EH (cell line): ENCODE measurements at places on chromosomes 3 and 15.

GRCh38 chr15:78178064-78178463, 28.9 kb downstream of the IDH3A start:
- no peak for DNase-seq

DNA sequence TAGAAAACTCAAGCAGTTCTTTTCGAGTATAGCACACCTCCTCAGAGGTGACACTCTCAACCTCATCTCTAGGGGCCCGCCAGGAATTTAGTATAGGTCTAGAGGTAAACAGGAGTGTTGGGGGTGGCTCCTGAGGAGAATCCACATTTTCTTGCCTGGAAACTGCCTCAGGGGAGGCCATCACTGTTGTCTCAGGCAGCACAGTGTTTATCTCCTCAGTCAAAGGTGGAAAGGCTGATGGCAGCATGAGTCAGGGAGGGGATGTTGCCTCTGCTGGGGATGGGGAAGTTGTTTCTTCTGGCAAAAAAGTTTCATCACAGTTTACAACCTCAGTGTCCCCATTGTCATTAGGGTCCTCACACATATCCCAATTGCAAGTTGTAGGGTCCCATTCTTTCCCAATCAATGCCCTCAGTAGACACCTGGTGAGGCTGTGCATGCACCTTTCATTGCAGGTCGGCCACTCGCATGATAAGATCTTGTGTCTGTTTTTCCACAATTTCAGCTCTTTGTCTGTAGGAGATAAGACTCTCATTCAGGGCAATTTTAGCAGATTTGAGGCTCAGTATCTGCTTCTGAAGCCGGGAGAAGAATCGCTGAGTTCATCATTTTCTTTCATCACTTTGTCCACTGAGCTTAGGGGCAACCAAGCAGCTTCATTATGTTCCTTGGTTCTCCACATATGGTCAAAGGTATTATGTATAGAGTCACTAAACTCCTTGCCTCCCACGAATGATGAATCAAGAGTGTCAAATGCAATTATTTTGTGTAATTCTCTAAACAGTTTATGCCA, 25.8 kb downstream of the NAALADL2 start:
- DNase-seq = no peak

DNA sequence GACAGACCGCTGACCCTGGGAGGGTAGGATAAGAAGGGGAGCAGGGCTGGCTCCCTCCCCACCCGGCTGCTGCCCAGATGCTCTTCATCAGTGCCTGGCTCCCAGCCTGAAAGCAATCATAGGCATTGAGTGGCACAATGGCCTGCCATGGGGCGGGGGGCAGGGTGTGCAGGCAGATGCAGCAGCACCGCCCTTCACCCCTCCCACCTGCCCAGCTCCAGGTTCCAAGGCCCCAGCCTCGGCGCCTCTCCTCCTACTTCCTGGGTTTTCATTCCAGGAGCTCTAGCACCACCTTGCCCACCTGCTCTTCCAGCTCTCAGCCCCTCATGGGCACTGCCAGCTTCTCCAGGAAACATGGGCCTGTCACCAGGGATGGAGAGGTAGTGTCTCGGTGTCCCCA, 101.7 kb downstream of the MEGF11 start:
- DNase-seq = no peak

- DNase-seq = no peak
Observed at GRCh38 chr15:68697711-68698690, 119.2 kb downstream of the CORO2B start.

GRCh38 chr3:101017017-101017416, 23.8 kb upstream of the ABI3BP start:
- peak; percentile 55 for DNase-seq

GRCh38 chr3:124878561-124879336, 8.4 kb downstream of the ITGB5 start:
- DNase-seq = peak; percentile 98

- DNase-seq = peak; percentile 79
Observed at GRCh38 chr3:107412376-107412775, 35.1 kb downstream of the CCDC54 start.

DNA sequence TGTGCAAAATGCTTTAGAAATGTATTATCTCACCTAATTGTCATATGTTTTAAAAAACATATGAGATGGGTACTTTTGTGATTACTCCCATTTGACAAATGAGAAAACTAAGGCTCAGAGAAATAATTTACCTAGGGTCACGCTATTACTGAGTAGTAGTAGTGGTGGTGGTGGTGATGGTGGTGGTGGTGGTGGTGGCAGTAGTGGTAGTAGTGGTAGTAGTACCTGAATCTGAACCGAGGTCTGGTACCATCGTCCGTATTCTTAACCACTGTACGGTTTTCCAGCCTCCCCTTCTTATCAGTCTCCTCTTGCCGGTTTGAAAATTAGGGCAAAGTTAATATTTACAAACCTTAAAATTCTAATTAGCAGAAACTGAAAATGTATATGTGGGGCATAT, 102.4 kb downstream of the KLHL25 start:
- DNase-seq = no peak

GRCh38 chr3:65666448-65667091, 372.1 kb downstream of the MAGI1 start:
- peak; percentile 74 for DNase-seq

DNA sequence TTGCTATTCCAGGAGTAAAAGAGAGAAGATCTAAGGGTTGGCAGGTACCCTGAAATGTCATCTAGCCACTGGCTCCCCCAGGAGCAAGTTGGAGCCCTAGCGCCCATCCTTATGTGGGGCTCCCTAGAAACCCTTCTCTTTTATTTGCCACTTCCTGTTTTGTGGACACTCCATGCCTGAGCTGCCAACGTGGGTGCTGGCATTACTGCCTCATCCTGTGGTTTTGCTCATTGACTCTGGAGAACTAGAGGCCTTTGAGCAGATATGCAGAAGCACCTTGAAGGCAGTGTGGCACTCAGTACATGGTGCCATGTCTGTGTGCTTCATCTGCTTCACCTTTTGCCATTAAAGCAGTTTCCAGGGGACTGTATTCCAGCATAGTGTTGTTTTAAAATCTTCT, 8.1 kb downstream of the EDEM1 start:
- peak; percentile 50 for DNase-seq

DNA sequence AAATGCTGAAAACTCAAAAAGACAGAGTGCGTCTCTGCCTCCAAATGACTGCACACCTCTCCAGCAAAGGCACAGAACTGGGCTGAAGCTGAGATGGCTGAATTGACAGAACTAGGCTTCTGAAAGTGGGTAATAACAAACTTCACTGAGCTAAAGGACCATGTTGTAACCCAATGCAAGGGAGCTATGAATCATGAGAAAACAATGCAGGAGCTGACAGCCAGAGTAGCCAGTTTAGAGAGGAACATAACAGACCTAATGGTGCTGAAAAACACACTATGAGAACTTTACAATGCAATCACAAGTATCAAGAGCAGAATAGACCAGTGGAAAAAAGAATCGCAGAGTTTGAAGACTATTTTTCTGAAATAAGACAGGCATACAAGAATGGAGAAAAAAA, 10.1 kb upstream of the AVEN start:
- peak; percentile 85 for DNase-seq

DNA sequence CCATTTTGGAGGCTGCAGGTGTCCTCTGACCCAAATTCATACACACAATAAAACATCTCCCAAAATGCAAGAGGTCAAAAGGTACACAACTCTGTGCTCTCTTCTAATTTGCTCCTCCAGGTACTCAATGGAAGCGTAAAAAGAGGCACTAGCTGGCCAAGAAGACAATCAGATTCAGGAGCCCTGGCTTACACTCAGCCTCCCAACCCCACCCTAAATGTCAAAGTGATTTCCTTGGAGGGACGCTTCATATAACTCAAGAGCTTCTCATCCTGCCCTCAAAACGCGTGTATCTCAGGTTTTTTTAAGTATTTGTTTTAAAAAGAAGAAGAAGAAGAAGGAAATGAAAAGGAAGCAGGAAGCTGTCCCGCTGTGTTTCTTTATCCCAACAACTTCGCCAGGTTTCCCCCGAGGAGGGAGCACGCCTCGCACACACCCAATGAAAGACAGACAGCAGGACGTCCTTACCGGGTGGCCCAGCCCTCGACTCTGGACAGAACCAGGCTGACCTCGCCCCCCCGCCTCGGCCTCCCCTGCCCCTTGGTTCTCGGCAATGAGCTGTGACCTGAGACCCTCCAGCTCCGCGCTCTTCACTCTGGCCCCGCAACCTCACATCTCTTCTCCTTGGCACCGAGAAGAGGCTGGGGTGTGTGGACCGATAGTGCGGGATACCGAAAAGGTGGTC, 620.7 kb upstream of the ZNF385D start:
- DNase-seq = no peak

GRCh38 chr3:25313286-25313685, 114.8 kb upstream of the RARB start:
- peak; percentile 9 for DNase-seq

- DNase-seq = peak; percentile 14
Observed at GRCh38 chr3:158261371-158261991, 151.6 kb downstream of the RSRC1 start.

DNA sequence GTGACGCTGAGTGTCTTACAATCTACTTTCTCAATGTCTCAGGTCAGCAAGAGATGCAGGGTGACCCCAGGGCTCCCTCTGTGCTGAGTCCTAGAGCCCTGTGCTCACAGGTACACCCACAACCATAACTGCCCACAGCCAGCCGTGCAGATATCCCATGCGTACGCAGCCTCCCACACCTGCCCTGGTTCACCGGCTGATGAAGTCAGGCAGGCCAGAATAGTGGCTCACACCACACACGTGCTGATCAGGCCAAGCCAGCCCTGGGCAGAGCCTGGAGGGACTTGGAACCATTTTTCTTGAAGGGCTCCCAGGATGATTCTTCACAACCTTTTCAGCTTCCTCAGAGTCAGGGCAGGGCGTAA, 63.6 kb upstream of the RPL32 start:
- DNase-seq = no peak

DNA sequence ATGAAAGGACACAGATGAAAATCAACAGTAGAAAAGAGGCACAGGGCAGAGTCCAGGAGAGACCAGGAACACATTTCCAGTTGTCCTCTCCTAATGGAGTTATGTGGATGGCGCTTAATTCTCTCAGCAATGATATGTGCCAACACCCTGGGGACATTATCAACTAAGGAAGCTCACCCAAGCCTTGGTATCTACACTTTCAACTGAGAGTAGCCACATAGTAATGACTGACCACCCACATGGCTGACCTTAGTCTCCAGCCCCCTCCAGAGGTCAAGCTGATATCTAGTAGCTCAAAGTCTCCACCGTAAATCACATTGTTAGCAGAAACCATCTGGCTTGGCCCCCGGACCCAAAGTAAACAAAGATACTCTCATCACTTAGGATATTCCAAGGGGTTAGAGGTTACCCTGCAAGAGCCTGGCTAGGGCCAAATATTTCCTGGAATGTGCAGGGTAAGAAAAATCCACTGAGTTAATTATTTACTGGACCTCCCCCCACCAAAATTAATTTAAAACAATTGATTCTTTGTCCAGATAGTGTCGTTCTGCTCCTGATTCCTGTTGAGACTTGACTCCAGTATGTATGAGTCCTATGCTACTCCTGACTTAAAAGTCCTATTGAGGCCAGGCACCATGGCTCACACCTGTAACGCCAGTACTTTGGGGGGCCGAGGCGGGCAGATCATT, 24.8 kb downstream of the GABRR3 start:
- DNase-seq = no peak

- DNase-seq = no peak
Observed at GRCh38 chr3:24608701-24609390, 114.2 kb upstream of the THRB start.

DNA sequence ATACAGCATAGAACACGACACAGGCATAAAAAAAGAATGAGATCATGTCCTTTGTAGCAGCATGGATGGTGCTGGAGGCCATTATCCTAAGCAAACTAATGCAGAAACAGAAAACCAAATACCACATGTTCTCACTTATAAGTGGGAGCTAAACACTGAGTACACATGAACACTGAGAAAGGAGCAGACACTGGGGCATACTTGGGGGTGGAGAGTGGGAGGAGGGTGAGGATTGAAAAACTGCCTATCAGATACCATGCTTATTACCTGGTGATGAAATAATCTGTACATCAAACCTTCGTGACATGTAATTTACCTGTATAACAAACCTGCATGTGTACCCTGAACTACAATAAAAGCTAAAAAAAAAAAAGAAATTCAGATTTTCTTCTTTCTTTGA, 100.4 kb downstream of the PPM1L start:
- DNase-seq = no peak
